ENCODE measurements at places on chromosomes 4 and X.

GRCh38 chr4:54661169-54661568 is 3.4 kb downstream of the KIT start:
- H3K36me3 ChIP-seq, result no peaks in the 10 kb centered on the region
- H3K4me1 ChIP-seq, result peaks cover 32% of the 10 kb centered on the region
- H3K27ac ChIP-seq, result no peak overlapping the region
- no peak overlapping the region for H3K4me3 ChIP-seq
- no peak for DNase-seq
- H3K27me3 ChIP-seq, result peaks cover 51% of the 10 kb centered on the region

GRCh38 chr4:5678977-5679376 is 29.4 kb downstream of the EVC2 start:
- no peaks in the 10 kb centered on the region for H3K4me1 ChIP-seq
- no peak overlapping the region for H3K4me3 ChIP-seq
- no peak overlapping the region for H3K27ac ChIP-seq
- H3K27me3 ChIP-seq, result no peaks in the 10 kb centered on the region
- H3K36me3 ChIP-seq, result no peaks in the 10 kb centered on the region

GRCh38 chr4:41334182-41334581 is 77.5 kb downstream of the UCHL1 start:
- no peak for DNase-seq
- H3K36me3 ChIP-seq, result no peaks in the 10 kb centered on the region
- H3K27ac ChIP-seq, result no peak overlapping the region
- no peaks in the 10 kb centered on the region for H3K27me3 ChIP-seq
- H3K4me1 ChIP-seq, result no peaks in the 10 kb centered on the region

- no peak for DNase-seq
- H3K4me3 ChIP-seq, result no peak overlapping the region
- H3K27ac ChIP-seq, result no peak overlapping the region
- H3K4me1 ChIP-seq, result no peaks in the 10 kb centered on the region
Measured at GRCh38 chr4:70760662-70761061, 38.9 kb downstream of the RUFY3 start.

DNA sequence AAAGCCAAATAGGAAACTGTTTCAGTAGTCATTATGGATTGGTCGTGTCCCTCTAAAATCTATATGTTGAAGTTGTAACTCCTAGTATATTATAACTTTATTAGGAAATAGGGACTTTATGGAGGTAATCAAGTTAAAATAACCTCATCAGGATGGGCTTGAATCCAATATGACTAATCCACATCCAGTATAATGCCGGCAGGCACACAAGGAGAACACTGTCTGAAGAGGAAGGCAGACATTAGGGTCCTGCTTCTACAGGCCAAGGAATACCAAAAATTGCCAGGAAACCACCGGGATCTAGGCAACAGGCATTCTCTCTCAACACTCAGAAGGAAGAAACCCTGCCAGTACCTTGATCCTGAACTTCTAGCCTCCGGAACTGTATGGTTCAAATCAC is 130.3 kb downstream of the ATP10D start:
- no peak overlapping the region for H3K4me3 ChIP-seq
- H3K27ac ChIP-seq, result no peak overlapping the region
- H3K4me1 ChIP-seq, result no peaks in the 10 kb centered on the region
- DNase-seq, result no peak
- H3K36me3 ChIP-seq, result no peaks in the 10 kb centered on the region
